ENCODE measurements at places on chromosomes 12 and 14.

GRCh38 chr12:68432622-68433021, 100.5 kb upstream of the MDM1 start:
- no peak for DNase-seq

- no peak for DNase-seq
Observed at GRCh38 chr14:80927083-80927989, 14.2 kb downstream of the CEP128 start.

- no peak for DNase-seq
Observed at GRCh38 chr14:104699426-104699748, 10.0 kb downstream of the INF2 start.

GRCh38 chr12:105331805-105332251, 1.3 kb downstream of the C12orf75 start:
- no peak for DNase-seq

GRCh38 chr14:89707086-89707485, 247.4 kb downstream of the EFCAB11 start:
- no peak for DNase-seq

- DNase-seq: no peak
Observed at GRCh38 chr12:120132054-120132836, 15.7 kb upstream of the RAB35 start.

DNA sequence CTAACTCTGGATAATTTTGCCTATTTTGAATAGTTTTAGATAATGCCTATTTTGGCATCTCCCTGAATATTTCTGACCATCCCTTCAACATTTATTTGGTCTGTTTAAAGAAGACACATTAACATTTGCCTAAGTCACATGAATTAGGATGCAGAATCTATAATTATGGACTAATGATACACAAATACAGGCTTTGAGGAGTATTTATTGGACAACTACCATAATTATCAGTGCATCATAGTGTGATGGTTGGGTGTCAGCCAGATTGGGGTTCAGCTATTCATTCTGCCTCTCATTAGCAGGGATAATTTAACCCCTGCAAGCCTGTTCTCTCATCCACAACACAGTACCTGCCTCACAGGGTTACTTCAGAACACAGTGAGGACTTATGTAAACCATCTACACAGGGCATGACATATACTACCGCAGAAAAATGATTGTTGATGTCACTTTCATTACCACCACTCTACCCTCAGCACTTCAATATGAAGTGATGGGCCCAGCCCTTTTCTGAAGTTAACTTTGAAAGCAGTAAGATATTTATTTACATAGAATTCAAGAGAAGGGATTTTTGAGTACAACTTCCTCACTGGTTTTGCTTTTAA, 14.4 kb downstream of the PRKCH start:
- DNase-seq: no peak

DNA sequence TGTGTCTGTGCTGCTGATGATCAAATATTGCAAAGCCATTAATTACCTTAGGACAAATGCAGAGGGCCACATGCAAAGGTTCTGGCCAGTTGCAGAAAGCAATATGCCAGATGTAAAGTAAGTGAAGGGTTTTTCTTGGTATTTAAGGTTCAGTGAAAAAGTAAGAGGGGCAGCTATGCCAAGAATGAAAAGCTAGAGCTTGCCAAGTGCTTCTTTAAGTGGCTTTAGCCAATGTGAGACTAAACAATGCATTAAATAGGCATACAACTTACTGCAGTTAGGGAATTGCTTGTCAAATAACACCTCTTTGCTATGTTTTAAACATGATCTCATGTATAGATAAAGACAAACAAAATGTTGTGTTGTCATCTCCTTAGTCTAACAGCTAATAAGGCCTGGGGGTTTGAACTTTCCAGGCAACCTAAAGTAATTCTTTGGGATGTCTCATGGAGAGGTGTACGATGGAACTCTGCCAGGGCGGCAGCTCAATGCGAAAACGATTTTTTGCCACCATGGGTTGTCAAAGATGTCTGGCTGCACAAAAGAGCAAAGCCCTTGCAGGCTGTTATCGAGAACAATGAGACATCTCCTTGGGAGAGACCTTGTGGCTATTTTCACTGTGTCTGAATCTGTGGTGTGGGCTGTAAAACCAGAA, 12.0 kb downstream of the IGF1 start:
- DNase-seq: no peak

GRCh38 chr14:65783576-65783975, 371.0 kb downstream of the FUT8 start:
- DNase-seq: no peak

DNA sequence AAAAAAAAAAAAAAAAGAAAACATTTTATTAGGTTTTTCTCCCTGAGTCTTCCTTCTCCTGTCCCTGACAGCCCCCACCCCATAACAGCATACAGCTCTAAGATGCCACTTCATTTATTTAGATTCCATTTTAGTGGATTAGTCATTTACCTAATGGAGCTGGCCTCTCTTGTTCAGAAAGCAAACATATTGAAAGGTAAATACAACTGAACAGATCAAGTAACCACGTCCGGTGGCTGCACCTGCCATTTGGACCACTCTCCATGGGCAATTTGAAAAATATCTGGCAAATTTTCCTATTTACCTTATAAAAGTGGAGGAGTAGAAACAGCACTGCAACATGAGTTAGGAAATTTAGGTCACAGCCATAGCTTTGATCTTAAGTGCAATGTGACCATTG, 254.6 kb downstream of the C12orf42 start:
- no peak for DNase-seq

DNA sequence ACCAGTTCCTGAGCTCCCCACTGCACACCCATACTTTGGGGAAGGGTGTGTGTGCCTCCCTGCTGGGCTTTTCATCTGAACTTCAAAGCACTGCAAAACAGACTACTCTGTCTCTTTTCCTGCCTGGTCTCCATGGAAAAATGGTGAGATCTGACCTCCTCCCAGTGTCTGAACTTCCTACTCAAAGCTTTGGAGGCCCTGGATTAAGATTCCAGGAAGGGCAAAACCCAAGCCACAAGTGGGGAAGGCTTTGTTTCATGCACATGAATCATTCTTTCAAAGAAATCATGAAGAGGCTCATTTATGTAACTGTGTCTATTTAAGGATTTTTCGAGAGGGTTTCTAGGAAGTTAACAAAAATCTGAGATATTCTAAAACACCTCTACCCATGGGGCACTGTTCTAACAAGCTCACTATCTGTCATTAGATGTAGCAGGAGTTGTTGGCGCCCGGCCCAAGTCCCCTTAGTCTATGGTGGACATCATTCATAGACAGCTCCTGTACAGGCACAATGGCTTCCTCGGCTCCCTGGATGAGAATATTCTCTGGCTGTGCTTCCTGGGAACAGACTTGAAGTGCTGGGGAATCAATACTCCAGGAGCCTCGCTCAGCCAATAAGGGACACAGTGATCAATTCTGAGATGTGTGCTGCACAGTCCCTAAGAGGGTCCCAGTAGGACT, 224.0 kb downstream of the KTN1 start:
- DNase-seq: no peak

GRCh38 chr12:52836491-52837412, 2.6 kb upstream of the KRT79 start:
- DNase-seq: no peak

DNA sequence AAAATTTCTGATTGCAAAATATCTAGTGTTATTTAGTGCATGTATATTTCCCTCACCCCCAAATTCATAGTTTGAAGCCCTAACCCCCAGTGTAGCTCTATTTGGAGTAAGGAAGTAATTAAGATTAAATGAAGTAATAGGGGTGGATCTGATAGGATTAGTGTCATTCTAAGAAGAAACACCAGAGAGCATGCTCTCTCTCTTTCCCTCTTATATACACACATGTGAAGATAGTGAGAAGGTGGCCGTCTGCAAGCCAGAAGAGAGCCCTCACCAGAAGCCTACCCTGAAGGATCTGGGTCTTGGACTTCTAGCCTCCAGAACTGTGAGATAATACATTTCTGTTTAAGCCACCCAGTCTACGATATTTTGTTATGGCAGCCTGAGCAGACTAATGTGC, 120.3 kb downstream of the TMEM30B start:
- DNase-seq: no peak

GRCh38 chr12:14959916-14960496, 1.4 kb downstream of the ARHGDIB start:
- DNase-seq: no peak

- no peak for DNase-seq
Observed at GRCh38 chr12:20154052-20154451, 214.3 kb upstream of the PDE3A start.

- DNase-seq: no peak
Observed at GRCh38 chr12:57553343-57554202, 3.7 kb downstream of the KIF5A start.

- no peak for DNase-seq
Observed at GRCh38 chr14:91568626-91569025, 58.5 kb upstream of the PPP4R3A start.

DNA sequence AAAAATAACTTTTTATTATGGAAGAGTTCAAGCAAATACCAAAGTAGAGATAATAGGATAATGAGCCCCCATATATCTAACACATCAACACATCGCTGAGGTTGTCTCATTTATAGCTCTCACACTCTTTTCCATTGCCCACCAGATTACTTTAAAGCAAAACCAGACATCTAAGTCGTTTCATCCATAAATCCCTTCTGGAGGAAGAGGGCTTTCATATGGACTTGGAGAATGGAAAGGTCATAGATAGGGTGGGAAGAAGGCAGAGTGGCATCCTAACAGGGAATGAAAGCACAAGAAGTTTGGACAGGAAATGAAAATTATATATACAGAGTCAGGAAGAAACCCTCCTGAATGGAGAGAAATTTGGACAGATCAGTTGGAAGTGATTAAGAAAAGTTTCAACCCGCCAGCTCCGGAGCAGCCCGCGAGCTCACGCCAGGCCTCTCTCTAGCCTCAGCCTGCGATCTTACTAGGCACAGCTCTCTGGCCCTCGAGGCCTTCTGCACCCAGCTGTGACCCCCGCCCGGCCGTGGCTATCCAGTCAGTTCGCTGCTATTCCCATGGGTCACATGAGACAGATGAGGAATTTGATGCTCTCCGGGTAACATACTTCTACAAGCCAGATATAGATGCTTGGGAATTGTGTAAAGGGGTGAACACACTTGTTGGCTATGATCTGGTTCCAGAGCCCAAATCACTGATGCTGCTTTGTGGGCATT, 48.4 kb upstream of the NID2 start:
- no peak for DNase-seq

DNA sequence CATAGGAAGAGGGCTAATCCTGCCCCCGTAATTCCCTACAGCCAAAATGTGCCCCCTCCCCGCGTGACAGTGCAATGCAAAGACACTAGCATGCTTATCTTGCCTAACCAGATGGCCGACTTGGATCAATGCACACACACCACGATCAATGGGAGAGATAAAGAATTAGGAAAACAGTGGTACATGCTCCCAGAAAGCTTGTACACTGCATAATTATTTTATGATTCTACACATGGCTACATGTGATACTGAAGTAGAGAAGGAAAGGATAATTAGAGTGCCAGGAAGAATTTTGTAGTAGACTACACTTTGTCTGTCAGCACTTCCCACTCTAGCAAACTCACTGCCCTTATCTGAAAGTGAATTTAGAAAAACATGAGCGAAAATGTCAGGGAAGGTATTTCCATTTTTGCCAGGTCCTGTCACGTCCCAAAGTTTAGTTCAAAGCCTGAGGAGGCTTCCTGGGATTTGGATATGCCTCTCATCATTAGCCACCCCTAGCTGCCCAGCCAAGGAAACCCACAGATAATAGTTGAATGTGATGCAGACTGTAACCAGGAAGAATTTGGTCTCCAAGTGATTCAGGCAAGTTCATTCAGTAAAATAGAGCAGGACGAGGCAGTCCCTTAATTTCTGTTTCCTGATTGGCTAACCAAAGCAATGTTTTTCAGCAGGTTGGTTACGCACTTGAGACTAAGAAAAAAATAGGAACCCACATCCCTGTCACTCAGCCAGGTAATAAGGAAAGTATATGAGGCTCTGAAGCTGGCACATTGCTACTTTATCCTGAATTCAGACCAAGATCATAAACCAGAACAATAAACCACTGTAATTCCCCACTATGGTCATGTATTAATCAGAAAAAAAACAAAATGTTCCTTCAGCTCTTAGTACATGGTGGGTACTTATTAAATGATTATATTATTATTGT, 199.6 kb upstream of the OTX2 start:
- DNase-seq: no peak

DNA sequence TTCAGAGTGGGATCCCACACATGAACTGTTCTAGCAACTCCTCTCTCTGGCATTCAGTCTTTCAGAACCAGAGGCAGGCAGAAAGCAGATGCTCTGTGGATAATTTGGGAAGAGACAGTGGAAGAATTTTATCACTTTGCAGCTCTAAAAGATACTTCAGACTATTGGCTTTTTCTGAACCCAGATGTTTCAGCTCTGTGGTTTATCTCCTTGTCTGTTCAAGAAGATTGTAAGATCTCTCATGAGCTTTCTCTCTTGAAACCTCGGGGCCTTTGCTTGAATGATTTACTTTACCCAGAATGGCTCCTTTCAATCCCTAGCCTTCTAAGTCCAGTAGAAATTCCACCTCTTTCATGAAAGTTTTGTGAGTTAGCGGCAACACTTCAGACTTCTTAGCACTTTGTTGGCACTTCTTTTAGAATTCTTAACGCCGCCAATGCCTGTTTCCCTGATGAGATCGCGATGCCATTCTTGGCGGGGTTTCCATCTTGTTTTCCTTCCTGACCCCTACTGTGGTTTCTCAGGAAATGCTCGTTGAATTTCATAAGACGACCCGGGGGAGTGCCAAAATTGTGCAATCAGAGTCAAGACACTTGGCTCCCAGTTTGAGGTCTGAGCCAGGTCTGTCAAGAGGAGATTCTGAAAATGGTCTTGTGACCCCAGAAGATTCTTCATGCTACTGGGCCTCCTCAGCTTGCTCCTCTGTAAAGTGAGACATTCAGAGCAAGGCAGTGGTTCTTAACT, 107.0 kb upstream of the PRICKLE1 start:
- no peak for DNase-seq

DNA sequence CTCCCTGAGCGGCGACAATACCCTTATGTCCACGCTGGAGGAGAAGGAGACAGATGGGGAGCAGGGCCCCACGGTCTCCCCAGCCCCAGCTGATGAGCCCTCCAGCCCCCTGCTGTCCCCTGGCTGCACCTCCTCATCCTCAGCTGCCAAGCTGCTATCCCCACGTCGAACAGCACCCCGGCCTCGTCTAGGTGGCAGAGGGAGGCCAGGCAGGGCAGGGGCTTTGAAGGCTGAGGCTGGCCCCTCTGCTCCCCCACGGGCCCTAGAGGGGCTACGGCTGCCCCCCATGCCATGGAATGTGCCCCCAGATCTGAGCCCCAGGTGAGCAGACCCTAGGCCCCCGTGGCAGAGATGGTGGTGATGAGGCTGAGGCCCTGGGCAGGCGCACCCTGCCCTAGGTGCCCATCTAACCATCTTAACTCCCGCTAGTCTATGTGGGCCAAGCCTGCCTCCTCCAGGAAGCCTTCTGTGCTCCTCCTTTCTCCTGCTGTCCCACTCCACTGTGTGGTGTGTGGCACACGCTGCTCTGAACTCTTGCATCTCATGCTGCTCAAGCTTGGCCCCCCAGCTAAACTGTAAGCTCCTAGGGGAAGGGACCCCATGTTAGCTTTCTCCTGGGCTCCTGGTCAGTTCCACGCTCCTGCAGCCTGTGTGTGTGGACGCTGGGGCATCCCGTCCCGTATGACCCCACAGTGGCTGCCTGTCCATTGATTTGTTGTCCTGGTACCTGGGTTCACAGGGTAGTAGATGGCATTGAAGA, 12.1 kb downstream of the MCRS1 start:
- no peak for DNase-seq

GRCh38 chr12:75909714-75910656, 121.6 kb downstream of the PHLDA1 start:
- DNase-seq: no peak

Measured in effector memory CD4-positive, alpha-beta T cell (primary cell).